ENCODE measurements at places on chromosomes 5 and 9. TPM values are rescaled to one million over a fixed set of nuclear protein-coding genes. Genes with fewer than 3 reads are reported as not detected.

GPR107 gene
- total RNA-seq = 21.1 TPM

DNA sequence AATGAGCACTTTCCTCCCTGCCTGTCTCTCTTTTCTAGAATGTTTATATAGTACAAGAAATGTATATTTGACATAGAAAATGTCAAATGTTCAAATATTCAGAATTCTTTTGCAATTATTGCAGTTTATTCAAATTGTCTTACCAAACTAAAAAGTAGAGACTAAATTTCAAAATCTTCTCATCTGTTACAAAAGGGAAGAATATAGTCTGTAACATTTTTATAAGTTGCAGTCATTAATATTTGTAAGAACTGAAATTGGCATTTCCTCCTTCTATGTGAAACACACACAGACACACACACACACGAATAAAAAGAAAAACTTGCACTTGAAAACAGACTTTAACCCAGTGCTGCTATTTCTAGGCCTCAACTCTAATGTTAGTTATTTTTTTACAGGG lies 56.4 kb downstream of the NR3C1 start:
- DNase-seq = no peak

GRCh38 chr9:134054891-134055811 lies 12.7 kb downstream of the BRD3 start:
- peak; percentile 16 for DNase-seq

SGCD gene
- 76.9 TPM for total RNA-seq

PCDHB3 gene
- 0.99 TPM for total RNA-seq

CD72 gene
- total RNA-seq = 0.77 TPM

DNA sequence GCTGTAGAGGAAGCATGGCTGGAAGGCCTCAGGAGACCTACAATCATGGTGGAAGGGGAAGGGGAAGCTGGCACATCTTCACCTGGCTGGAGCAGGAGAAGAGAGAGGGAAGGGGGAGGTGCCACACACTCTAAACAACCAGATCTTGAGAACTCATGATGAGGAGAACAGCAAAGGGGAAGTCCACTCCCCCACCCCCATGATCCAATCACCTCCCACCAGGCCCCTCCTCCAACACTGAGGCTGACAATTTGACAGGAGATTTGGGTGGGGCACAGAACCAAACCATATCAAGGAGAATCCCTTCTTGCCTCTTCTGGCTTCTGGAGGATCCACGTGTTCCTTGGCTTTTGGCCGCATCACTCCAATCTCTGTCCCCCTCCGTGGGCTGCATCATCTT lies 13.1 kb upstream of the CMBL start:
- no peak for DNase-seq

DNA sequence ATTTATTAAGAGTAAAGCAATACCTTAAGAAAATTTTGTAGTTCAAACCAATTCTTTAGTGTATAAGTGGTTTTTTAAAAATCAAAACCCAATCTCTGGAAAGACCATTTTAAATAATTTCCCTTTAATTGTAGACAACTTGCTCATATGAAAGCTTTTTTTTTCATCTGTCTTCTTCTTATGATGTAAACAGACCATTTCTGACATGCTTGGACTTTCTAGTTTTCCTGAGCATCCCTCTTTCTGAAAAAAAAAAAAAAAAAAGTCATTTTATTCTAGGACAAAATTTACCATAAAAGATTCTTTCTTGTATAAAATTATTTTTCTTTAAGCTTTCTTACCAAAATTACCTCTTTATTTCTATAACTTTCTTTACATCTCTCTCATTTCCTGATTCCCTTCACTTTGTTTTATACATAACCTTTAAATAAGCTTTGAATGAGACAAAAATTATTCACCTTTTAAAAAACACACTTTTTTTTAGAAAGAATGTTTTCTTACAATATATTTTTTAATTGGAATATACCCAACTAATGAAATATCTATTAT lies 67.5 kb downstream of the COL15A1 start:
- DNase-seq = no peak

TRMO gene
- total RNA-seq = 6.0 TPM

PCDHGA4 gene
- total RNA-seq = 8.4 TPM

DNA sequence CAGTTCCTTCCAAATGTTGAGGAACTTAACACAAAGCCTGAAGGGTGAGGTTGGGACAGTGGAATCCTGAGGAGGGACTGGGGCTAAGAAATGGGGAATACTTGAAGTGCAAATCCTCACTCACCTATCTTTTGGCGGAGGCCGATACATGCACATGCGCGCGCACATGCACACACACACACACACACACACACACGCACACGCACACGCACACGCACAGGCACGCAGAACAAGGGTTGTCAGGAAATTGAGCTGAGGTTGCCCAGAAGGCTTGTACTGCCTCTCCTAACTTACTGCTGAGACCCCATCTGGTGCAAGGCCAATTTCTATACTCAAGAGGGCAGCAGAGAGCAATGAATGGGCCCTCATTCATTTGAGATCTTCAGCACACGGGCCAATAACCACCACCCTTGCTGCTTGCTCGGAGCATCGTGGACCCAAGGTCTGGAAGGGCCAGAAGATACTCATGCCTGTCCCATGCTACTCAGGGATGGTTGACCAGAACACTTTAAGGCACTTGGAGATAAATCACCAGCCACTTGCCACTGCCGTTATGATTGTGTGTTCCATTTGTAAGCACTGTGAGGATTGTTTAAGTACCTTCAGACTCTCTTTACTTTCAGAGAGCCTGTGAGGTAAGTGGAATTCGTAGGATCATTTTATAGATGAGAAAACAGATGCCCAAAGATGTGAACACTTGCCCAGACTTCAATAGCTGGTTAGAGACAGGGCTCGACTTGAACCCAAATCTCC lies 21.5 kb downstream of the BTF3 start:
- peak; percentile 35 for DNase-seq

PRR7 gene
- total RNA-seq = 0.40 TPM

- no peak for DNase-seq
Observed at GRCh38 chr5:101977729-101978345, 318.2 kb downstream of the SLCO4C1 start.

- DNase-seq = no peak
Observed at GRCh38 chr5:1001406-1002270, 7.0 kb upstream of the NKD2 start.

- no peak for DNase-seq
Observed at GRCh38 chr5:140111011-140111858, 2.7 kb upstream of the PURA start.

DNA sequence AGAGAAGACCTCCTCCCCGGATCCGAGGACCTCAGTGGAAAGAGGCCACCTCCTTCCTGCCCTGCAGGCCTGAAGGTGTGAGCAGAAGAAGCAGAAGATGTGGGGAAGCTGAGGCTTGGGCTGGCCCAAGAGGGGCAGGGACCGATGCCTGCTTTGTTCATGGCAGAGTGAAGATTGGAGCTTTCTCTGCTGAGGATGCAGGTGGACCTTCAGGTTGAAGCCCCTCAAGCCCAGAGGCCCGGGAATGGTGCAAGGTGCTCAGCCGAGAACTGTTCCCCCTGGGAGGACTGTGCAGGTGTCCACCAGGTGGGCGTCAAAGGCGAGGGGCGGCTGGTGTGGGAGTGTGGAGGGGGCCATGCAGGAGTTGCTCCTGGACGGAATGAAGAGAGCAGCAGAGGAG lies 277.9 kb upstream of the IRX2 start:
- DNase-seq = no peak

DNA sequence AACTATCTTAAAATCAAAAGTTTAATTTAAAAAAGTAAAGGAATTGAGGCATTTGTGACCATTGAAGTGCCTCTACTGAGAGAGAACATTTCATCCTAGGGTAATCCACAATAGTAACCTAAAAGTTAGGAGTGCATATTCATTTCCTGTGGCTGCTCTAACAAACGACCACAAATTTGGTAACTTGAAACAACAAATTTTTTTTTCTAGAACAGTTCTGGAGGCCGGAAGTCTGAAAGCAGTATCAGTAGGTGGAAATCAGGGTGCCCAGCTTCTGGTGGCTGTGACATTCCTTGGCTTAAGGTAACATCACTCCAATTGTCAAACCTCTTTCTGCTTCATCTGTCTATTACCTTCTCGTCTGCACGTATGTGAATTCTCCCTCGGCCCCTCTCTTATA lies 67.1 kb upstream of the SSBP2 start:
- no peak for DNase-seq

GRCh38 chr5:154397652-154398406 lies 48.0 kb upstream of the SAP30L start:
- DNase-seq = peak; percentile 46

- peak; percentile 54 for DNase-seq
Observed at GRCh38 chr5:167861129-167861927, 430.1 kb upstream of the WWC1 start.

FGF1 gene
- 43.6 TPM for total RNA-seq

- no peak for DNase-seq
Observed at GRCh38 chr5:132184588-132184987, 43.1 kb downstream of the P4HA2 start.

DNA sequence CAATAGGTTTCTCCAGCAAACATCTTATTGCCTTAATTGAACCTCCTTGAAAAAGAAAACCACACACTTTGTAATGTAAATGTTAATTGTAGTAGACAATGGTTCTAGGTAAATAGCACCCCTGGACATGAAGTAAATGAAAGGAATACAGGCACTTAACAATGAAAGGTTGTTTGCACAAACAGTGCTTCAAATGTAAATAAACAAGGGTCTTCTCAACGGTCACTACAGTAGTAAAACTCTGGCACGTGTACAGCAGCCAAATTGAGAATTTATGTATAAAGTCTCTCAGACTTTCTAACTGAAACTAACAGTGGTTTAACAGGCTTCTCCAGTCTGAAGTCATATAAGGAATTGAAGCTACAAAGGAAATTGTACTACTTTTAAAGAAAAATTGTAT lies 218.3 kb downstream of the MEF2C start:
- no peak for DNase-seq

- peak; percentile 39 for DNase-seq
Observed at GRCh38 chr5:145983446-145983845, 47.1 kb downstream of the SH3RF2 start.

DNA sequence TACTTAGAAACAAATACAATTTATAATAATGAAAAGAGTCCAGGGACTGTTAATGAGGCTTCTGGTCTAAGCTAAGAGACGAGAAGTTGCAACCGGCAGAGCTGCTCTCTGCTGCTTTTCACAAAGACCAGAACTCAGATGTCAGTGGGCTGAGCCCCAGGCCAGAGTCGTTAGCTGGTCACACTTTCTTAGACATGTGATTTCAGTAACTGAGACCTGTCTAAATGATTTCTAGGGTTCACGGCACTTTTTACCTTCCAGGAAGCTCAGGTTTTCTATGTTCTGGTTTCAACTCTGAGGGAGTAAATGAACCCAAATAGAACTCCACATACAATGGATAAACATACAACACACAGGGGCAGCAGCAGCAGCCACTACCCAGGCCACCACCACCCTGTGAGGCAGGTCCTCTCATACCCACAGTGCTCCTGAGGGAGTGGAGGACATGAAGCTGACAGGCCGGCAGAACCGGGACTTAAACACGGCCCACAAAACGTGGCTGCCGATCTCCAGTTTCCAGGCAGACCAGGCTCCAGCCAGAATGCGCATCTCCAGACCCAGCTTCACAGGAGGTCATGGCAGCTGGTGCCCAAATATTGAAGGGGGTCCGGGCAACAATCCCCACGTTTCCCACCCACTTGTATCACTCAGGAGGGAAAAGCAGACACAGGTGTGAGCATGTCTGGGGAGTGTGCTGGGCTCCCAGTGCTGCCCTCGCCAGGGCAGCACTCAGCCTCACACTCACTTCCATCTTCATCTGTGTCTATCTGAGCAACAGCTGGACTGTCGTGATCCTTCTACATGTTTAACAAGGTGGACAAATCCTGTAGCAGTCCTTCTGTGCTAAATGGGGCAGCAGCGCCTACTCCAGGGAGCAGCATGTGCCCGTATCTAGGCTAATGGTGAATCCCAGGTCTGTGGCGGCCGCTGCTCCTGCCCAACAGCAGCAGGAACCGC lies 38.8 kb downstream of the IARS1 start:
- DNase-seq = no peak

- peak; percentile 62 for DNase-seq
Observed at GRCh38 chr5:10703676-10704075, 57.4 kb downstream of the DAP start.

GRXCR2 gene
- 3.8 TPM for total RNA-seq

DNA sequence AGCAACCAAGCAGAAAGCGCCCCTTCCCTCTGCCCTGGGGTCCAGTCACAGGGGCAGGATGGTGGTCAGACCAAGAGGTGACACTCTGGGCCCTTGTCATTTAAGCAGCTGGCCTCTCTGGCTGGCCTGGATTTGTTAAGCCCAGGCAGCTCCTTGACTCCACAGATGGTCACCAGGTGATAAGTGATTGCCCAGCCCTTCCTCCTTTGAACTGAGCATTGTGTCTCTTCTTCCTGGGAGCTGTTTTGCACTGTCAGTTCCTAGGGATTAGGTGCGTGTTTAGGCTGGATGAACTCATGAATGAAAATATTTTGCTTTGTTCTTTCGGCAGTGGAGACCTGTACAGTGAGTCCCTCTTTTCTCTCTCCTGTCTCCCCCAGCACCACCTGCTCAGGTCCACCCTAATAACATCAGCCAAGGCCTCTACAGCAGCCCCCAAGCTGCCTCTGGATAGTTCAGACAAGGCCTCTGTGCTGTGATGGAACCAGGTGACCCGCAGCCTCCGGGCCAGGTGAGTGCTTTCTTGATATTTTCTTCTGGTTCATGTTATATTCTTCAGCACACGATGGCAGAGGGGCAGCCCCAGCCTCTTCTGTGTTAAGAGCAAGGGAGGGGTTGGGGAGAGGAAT lies 139.7 kb upstream of the PITX1 start:
- DNase-seq = no peak

DNA sequence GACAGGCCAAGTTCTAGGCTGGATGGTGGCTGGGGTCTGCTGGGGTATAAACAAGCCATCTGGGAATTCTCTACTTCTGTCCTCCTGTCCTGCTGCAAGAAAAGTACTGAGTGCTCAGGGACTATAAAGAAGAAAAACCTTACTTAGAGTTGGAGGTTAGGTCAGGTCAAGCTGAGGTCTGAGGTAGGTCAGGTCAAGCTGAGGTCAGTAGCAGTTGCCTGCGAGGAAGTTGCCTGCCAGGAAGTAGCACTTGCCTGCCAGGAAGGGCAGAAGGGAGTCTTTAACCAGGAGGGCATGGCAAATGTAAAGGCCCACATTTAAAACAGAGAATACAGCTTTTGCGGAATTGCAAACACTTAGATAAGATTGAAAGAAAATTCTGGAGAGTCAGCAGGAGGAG lies 51.3 kb upstream of the PRLR start:
- no peak for DNase-seq

GRM6 gene
- total RNA-seq = not detected

GRCh38 chr9:136107953-136108647 lies 10.6 kb downstream of the TMEM250 start:
- no peak for DNase-seq

GRCh38 chr9:109639674-109640579 lies 140.1 kb upstream of the PALM2AKAP2 start:
- peak; percentile 47 for DNase-seq

DNA sequence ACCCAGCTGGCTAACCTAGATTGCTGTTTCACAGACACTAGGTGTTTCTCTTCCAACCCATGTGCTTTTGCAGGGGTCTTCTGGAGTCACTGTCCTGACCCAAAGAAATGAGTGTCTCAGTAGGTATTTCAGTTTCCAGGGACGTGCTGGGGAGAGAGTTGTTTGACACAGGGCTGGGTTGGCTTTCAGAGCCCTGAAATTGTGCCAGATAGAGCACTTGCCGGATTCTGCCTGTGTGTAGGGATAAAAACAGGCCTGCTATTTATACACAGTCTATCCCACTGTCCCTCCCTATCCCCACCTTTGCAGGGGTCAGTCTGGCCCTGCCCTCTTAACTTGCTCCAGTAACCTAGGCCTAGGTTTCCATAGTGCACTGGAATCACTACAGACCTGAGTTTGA lies 957 bp upstream of the HBEGF start:
- no peak for DNase-seq

ZCCHC9 gene
- total RNA-seq = 9.3 TPM

PCDHB8 gene
- 1.8 TPM for total RNA-seq

All from left ventricle myocardium superior (tissue), 1 donor.